ENCODE measurements at places on chromosomes 13 and 19.

- no peak for DNase-seq
Observed at GRCh38 chr13:30792285-30793000, 57.1 kb downstream of the ALOX5AP start.

GRCh38 chr19:33329060-33329459, 26.7 kb upstream of the CEBPA start:
- no peak for DNase-seq

GRCh38 chr13:101211261-101211660, 205.0 kb downstream of the NALCN start:
- no peak for DNase-seq

DNA sequence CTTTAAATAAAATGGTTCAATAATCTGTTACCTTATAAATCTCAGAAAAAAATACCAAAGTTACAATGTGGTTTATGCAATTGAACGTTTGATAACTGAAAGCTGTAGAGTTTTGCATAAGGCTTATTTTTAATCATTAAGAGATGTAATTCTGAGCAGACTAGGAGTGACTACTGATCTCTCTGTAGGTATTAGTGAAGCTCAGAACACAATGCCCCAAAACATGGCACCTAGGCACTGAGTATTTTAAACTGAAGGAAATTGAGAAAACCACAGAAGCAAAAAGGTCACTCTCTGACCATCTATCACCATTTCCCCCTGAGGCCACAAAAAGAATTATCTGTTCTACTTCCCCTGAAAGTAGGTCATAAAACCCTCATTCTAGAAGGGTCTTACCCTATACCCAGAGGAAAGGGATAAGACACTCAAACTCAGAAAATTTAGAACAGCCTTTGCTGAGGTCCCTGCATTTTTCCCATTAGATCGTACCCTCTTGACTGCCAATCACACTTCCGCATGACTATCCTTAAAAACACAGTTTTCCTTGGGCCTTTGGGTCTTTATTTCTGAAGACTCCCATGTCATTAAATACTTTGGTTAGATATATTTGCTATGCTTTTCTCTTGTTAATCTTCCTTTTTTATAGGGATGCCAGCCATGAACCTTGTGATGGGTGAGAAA, 158.1 kb downstream of the PCDH9 start:
- no peak for DNase-seq

DNA sequence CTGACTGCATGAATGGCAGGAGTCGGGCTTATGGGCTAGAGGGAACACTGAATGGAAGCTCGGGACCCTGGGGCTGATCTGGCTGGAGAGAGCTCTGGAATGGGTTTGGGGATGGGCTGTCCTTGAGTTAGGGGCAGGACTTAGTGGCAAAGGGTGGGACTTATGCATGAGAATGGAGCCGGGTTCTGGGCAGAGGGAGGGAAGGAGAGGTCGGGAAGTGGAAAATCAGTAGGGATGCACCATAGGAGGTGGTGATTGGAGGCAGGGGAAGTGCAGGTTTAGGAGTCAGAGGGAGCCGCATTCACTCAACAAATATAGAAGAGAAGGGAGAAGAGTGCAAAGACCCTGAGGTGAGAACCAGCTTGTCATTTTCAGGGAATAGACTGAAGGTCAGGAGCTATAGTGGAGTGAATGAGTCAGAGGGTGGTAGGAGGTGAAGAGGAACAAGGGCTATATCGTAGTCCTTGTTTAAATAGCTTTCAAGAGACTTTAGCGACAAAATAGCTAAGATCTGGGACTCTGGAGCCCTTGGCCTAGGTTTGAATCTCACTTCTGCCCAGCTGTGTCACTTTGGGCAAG, 748 bp downstream of the RAB4B start:
- no peak for DNase-seq

- no peak for DNase-seq
Observed at GRCh38 chr19:50909240-50910070, 1.7 kb downstream of the KLK4 start.

- no peak for DNase-seq
Observed at GRCh38 chr19:3450796-3451411, 29.4 kb downstream of the SMIM24 start.

DNA sequence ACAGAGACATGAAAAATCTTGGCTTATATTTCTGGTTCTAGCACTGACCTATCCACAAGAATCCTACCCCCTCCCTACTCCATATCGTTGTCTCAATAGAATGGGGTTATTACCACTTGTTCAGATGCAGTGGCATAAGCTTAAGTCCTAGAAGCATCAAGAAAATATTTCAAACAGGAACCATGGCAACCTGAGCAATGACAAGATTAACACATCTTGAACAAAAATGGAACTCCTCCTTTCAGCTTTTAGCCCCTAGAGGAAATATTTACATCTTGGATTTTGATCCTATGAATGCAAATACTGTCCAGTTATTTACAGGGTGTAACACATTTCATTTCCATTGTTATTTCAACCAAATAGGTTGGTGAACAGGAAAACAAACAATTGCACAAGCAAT, 46.1 kb upstream of the TSC22D1 start:
- DNase-seq = no peak

Measured in stimulated activated CD8-positive, alpha-beta memory T cell treated with anti-CD3 and anti-CD28 coated beads, Interleukin-2, amount 100 ng/mL, for 1 hour (primary cell).